ENCODE measurements at places on chromosomes 2 and 18. TPM values are rescaled to one million over a fixed set of nuclear protein-coding genes. Genes with fewer than 3 reads are reported as not detected.

DNA sequence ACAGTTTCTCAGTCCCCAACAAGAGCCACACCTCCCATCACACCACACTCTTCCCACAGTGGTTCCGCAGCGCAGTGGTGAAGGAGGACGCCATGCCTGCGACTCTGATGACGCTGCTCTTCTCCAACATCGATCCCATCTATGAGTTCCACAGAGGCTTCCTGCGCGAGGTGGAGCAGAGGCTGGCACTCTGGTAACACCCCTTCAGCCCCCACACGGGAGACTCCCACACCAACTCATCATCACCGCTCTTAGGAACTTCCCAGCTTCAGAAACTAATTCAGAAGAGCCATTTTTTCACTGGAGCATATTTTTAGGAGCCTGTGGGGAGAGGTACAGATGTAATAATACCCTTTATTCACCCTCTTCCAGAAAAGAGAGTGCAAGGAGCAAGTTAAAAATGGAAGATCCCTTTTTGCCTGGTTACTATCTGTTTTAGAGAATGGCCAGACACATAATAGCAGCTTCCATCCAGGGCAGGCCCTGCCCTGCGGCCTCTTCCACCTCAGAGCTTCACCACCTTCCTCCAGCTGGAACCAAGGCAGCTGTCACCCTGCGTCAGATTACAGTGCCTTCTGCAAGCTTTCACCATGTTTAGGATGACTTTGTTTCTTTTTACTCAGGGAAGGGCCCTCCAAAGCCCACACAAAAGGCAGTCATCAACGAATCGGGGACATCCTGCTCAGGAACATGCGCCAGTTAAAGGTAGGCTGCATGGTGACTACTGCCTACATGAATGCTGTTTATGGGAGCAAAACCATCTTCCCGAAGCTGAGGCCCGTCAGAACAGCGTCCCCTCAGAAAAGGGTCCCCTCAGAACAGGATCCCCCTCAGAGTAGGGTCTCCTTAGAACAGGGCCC, 44.9 kb downstream of the STK25 start:
- no peak for DNase-seq

DNA sequence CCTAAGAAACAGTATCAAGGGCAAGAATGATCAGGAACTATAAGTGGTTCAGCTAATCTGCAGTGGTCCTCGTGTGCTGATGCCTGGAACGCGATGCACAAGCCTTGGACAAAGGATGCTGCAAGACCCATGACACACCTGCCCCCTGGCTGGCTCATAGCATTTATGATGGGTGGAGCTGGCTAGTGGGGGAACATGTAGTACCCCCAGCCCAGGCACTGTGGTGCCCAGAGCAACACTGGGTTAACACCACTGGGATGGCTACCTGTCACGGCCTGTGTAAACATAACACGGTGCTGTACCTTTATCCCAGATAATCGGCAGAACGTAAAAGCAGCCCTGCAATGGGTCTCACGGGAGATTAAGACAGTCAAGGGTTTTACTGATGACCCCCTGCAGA, 60.3 kb upstream of the PEX13 start:
- no peak for DNase-seq

GRCh38 chr2:113886479-113887008, 3.3 kb upstream of the ACTR3 start:
- no peak for DNase-seq

DNA sequence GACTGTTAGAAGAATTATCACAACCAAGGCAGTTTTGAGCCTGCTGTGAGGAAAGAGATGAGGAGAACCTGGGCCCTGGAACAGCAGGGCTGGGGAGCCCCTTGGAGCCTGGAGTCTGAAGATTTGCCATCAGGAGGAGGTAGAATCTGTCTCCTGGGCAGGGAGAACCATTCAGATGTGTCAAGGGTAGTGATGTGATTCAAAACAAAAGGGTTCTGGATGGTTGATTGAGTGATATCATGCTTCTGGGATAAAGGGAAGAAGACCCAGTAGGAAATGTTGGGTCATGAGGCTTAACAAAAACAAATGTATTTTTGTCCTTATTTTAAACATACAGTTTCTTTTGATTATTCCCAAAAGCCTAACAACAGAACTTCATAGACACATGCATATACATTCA, 28.6 kb downstream of the RNF144A start:
- DNase-seq = no peak

- DNase-seq = no peak
Observed at GRCh38 chr18:64979791-64980190, 771.0 kb upstream of the CDH7 start.

GRCh38 chr2:164581050-164581449, 40.2 kb downstream of the GRB14 start:
- no peak for DNase-seq

DNA sequence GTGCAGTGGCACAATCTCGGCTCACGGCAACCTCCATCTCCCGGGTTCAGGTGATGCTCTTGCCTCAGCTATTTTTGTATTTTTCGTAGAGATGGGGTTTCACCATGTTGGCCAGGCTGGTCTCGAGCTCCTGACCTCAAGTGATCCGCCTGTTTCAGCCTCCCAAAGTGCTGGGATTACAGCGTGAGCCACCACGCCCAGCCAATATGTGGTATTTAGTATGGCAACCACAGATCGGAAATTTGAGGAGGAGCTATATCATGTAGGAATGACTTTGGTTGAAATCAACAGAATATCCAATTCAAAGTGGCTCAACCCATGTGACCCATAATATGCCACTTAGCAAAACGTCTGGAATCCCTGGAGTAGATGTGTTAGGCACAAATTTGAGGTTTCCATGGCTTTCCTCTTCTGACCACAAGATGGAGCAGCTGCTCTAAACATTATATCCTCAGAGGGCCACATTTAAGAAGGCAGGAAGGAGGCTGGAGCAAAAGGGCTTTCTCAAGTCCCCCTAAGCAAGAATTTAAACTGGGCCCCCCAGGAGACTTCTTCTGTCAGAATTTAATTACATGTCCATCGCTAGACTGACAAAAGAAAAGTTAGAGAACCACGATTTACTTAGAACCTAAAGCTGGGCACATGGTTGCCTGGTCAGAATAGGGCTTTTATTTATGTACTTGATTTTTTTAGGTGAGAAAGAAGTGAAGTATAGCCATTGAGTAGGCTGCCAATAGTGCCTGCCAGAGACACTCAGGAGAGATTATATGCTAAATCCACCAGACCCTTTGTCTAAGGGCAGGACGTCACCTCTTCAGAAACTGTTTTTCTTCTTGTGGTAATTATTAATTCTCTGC, 49.6 kb upstream of the ITSN2 start:
- peak; percentile 44 for DNase-seq

DNA sequence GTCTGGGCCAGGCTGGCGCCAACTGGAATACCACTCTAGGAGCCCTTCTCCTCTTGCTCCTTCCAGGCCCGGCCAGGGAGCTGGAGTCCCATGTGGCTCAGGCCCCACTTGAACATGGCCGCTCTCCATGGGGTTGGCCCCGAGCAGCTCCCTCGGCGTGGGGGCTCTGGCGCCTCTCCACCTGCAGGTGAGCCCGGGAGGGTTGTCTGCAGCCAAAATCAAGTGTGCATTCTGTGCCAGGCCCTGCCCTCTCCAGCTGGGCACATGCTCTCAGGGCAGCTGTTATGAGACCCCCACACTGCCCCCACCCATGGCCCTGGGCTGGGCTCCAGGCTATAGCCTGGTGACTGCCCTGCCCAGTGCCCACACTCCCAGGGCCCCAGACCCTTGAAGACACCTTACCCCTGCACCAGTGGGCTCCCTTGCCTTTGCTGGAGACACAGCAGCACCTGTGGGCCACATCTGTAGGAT, 45.8 kb upstream of the HS6ST1 start:
- no peak for DNase-seq

GRCh38 chr2:216665242-216665641, 30.1 kb downstream of the IGFBP5 start:
- DNase-seq = no peak

GRCh38 chr2:235508371-235509160, 14.7 kb downstream of the AGAP1 start:
- DNase-seq = no peak

DNA sequence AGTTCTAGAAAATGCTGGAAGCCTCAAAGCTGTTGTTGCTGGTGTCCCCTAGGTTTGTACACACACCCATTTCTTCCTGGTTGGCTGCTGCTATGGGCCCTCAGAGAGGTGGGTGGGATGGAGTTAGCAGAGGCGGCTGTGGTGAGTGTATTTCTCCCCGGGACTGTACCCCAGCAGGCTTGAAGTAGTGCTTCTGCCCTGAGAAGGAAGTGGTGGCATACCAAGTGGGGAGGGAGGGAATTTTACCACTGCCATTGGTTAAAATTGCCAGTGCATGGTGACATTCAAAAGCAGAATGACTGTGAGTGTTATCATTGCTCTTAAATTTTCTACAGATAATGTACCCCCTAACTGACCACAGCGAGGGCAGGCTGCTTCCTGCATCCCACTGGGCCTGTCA, 125.6 kb upstream of the CAPN13 start:
- DNase-seq = no peak

- no peak for DNase-seq
Observed at GRCh38 chr18:8586941-8587340, 22.3 kb upstream of the RAB12 start.

- no peak for DNase-seq
Observed at GRCh38 chr2:184312970-184313369, 285.4 kb upstream of the ZNF804A start.

DNA sequence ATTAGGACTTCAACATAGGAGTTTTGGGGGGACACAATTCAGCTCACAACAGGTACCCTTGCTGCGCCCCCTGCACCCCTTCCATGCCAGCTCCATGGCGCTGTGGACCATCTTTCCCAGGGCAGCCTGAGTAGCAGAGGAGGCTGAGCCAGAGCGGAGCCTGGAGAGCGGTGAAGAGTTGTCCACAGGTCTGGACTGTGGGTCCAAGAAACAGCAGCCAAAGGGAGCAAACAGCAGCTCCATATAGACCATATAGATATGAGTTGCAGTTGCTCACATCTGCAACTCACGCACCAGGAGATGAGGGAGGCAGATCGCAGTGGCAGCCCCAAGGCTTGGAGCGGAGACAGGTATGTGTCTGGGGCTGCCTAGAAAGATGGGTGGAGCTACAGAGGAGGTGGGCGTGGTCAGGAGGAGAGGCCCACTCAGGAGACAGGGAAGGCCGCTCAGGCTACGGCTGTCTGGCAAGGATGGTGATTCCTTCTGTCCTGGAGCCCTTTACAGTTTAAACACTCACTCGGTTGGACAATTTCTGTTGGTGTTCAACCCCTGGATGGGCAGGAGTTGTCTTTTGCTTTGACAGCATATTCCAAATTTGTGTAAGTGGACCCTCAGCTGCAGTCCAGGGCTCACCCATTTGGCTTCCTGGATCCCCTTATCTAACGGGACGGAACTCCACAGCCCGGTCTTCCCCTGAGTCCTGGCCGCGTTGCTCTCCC, 155.1 kb downstream of the LPIN1 start:
- DNase-seq = no peak

Gene PARD6G
- total RNA-seq = 28.3 TPM

Gene CNGA3
- total RNA-seq = 0.84 TPM

Gene AMER3
- 1.4 TPM for total RNA-seq

Gene ST6GAL2
- 9.7 TPM for total RNA-seq

Gene DCDC2C
- total RNA-seq = not detected
